ENCODE measurements at places on chromosomes 6 and 20. TPM values are rescaled to one million over a fixed set of nuclear protein-coding genes. Genes with fewer than 3 reads are reported as not detected.

Gene ADTRP
- 0.67 TPM for total RNA-seq

DNA sequence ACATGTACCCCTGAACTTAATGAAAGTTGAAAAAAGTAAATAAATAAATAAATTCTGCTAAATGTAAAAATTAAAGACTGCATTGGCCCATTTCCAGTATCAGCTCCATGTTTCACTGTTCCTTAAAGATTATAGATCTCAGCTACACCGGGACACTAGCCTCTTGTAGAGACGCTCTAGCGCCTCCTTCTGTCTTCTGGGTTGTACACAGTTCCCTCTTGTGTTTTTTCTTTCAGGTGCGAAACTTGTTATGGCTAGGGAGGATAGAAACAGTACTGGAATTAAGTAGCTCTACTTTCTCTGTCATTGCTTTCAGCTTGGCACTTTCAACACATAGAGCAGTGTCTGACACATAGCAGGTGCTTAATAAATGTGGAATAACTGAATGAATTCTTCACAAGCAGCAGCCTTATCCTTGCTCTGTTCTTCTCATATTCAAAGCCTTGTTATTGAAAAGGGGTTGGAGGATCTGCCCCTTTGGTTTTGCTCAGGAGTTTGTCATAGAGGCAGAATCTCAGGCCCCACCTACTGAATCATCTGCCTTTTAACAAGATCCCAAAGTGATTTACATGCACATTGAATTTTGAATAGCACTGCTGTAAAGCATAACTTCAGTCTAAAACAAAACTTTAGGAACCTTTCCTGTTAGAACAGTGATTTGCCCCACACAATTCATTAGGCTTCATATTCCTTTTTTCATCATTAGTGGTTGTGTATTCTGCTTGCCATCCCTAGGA, 92.3 kb downstream of the FIG4 start:
- no peak for ATAC-seq

DNA sequence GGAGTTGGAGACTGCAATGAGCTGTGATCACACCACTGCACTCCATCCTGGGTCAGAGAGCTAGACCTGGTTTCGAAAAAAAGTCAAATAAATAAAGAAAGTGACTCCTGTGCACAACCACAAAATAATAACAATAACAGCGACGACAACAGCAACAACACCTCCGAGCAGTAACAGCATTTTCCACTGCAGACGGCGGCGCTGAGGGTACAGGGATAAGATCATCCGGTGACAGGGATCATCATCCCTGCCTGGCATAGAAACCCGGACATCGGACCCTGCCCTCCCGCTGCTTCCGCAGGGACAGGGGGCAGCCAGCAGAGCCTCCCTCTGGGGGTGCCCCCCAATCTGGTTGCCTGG, 11.5 kb downstream of the SRXN1 start:
- ATAC-seq: no peak

- ATAC-seq: no peak
These were observed 3.4 kb downstream of the SNX5 start for GRCh38 chr20:17965042-17965697.

GRCh38 chr6:83875843-83876242, 16.4 kb downstream of the CYB5R4 start:
- ATAC-seq: no peak

DNA sequence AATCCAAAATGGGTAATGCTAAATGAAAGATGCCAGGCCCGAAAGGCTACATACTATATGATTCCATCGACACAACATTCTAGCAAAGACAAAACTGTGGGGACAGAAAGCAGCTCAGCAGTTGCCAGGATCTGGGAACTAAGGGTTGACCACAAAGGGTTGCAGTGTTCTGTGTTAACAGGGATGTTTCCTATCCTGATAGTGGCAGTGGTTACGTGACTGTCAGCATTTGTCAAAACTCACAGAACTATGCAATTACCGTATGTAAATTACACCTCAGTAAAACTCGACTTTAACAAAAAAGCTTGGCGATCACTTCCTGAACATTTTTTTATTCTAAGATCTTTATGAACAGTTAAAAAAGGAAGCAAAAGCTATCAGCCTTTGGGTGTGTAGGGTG, 83.9 kb downstream of the BANF2 start:
- ATAC-seq: no peak

DNA sequence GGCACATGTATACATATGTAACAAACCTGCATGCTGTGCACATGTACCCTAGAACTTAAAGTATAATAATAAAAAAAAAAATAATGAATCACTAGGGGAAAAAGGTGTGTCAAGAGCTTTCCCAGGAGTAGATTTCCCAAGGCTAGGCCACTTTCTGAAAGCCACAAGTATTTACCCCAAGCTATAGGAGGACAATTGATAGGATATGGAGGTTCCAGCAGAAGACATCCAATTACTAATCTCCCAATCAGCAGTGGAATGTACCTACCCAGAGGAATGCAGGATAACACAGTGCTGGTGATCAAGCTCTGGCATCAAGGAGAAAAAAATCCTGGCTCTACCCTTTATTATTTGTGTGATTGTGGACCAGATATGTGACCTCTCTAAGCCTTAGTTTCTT, 562.7 kb downstream of the RFPL4B start:
- ATAC-seq: no peak

Gene ANKRD66
- total RNA-seq: 0.15 TPM

DNA sequence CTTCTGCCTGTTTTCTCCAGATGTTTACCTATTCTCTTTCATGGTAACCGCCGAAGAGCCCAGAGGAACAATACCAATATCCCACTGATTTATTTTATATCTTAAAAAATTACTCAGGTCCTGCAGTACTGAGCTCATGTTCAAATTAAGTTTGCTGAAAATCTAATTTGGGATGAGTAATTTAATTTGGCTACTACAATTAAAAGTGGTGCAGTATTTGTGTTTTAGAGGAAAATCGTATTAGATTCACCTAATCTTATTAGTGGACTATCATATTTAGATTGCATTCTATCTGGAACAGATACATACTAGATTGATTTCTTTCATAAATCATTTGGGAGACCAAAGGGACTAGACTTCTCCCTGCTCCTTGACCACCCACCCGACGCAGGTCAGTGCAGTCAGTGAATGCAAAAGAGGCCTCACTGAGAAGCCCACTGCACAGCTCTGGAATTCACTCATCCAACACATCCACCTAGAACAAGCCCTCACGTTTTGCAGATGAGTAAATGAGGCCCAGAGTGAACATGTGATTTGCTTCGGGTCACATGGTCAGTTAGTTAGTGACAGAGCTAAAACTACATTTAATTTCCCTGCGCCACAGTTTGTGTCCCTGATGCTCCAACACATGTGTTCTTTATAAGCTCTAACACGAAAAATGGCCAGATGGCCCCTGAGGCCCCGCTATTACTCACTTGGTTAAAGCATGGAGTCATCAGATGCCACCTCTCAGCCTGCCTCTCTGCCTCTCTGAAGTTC, 101.8 kb downstream of the TRERF1 start:
- ATAC-seq: no peak

Gene TRIM40
- total RNA-seq: not detected

DNA sequence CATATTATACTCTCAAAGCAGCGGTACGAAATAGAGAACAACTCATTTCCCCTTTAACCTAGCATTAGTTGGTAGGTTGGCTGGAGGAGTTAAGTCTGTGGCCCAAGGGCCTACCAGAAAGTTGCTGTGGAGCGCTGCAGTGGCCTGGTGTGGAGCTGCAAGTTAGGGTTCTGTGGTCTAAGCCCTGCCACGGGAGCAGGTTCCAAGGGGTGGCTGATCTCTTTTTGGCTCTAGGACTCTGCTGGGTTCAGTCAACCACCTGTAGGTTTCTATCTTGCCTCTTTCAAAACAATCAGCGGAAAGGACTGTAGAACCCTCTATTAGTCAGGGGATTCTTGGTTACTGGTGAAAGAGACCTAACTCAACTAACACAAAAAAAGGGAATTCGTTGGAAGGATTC, 54.5 kb upstream of the TULP4 start:
- ATAC-seq: no peak

- ATAC-seq: peak; percentile 39
These were observed 136.5 kb upstream of the ECI2 start for GRCh38 chr6:4271761-4272470.

Gene RAET1G
- not detected for total RNA-seq

- ATAC-seq: no peak
These were observed 133.6 kb upstream of the TRAF3IP2 start for GRCh38 chr6:111739257-111739696.

DNA sequence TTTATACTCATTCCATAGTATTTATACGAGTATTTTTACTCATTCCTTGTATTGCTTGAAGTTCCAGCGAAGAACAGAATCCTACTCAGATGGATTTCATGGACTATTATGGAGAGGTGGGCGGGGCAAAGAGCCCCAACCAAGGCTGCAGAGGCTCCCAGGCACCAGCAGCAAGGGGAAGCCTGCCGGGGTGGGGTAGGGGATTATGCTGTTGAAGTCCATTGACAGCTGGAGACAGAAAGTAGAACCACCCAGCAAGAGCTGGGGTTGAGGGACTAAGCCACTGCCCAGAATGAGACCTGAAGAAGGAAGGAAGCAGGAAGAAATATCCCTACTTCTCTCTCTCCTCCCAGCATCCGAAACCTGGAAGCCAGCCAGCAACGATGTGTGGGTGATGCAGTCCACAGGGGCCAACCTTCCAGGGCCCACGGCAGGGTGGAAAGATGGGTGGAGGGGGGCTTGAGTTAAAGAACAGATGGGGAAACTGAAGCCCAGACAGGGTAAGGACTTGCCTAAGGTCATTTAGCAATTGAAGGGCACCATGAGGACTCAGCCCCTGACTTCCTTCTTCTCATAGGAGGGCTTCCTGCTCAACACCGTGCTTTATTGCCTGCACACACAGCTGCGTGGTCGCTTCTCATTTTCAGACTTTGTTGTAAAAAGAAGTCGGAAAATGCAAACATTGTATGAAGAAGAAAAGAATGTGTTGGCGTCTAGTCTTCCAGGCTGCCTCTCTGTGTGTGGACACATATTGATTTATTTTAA, 18.3 kb upstream of the GTSF1L start:
- no peak for ATAC-seq

DNA sequence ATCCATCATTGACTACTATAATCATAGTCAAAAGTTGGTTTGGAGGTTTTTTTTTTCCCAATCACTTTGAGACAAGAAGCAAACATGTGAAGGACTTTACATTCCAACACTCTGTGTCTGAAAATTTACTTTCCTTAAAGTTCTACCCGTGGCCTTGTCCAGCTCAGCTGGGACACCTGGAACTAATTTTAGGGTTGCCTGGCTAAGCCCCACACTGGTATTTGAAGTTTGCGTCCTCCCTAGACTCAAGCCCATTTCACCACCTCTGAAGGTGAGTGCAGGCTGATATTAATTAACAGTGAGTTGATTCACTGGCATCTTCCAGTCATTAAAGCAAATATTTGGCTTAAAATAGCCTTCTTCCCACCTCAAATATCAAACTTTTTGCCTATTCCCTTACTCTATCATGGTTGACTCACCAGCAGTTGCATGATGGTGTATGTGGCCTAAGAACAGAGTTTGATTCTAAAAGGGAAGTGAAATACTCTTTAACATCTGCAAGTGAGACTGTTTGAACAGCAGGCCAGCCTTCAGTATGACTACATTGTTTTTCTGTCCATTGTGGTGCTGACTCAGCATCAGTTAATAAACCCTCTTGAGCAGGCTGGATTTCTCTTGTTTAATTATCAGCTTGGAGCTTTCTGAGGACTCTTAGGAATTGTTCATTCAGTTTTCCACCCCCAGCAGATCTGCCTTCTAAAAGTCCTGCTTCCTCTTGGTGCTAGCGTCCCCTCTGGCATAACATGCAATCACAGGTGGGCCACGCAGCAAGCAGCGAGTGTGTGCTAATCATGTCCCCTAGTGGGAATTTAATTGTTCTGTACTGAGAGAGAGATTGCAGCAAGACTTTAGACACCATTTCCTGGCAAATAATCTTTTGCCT, 1.8 kb upstream of the PRDM1 start:
- peak; percentile 40 for ATAC-seq

Gene GTF2H4
- total RNA-seq: 9.4 TPM

GRCh38 chr6:83198486-83199172, 5.5 kb downstream of the RWDD2A start:
- ATAC-seq: no peak

DNA sequence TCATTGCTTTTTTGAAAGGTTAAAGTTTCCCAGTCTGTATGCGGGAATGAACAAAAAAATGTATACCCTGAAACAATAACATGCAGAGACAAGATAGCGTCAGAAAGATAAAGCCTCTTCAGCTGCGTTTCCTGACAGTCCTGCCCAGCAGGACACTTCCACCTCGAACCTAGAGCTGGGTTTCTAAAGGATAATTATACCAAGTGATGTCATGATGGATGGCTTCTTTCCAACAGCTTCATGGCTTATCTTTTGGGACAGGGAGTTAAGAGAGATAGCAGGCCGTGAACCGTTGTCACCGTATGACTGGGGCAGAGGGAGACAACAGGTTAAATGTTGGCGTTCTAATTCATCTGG, 267.6 kb upstream of the SGK1 start:
- no peak for ATAC-seq

Gene BTNL2
- not detected for total RNA-seq

DNA sequence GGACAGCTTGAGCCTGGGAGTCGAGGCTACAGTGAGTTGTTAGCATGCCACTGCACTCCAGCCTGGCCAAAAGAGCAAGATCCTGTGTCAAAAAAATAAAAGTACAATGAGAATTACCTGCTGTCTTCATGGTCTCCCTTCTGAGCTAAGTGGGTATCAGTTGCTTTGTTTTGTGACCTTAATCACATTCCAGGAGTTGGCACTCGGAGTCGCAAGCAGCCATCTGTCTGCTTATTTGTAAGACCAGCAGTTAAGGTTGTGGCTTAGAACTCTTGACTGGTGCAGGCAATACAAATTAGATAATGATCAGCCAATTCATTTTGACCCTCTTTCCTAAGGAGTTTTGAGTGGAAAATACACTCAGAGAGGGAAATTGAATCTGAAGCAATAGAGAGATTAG, 114.0 kb downstream of the MYO6 start:
- ATAC-seq: no peak

Gene GRM1
- not detected for total RNA-seq

Gene OR12D3
- total RNA-seq: not detected

Gene PTP4A1
- total RNA-seq: 27.7 TPM

Gene USP49
- total RNA-seq: 5.4 TPM

DNA sequence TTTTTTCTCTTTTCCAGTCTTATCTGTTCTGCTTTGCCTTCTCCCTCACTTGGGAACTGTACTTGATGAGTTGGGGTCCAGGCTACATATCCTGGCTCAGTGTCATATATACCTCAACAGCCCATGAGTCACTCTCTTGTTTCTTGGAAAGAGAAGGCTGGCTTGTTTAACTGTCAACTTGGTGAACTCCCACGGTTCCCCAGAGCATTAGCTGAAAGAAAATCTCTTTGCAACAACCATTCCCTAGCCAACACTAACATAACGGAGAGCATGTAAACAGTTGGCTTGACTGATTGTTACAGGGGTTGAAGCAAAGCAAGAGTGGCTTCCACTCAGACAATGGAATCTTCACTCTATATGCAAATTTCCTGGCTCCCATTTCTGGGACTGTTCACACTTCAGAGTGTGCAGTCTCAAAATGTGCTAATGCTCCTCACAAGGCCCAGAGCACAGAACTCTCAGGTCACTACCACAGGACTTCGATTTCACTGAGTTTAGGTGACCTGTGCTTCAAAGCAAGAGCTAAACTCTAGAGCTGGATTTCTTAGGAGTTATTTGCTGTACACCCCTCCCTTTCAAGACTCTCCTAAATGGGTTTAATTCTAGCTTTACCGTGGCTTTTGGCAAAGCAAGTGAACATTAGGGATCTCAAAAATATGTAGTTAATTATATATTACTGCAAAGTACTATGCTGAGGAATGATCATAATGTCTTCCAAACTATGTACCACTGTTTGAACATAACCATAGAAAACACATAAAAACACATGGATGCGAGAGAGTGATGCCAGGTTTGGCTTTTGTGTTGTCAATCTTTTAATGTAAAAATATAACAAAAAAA, 609.8 kb downstream of the RFPL4B start:
- ATAC-seq: peak; percentile 63

All from gastroesophageal sphincter (tissue), 4 donors.